ENCODE measurements at places on chromosomes 6 and 20.

DNA sequence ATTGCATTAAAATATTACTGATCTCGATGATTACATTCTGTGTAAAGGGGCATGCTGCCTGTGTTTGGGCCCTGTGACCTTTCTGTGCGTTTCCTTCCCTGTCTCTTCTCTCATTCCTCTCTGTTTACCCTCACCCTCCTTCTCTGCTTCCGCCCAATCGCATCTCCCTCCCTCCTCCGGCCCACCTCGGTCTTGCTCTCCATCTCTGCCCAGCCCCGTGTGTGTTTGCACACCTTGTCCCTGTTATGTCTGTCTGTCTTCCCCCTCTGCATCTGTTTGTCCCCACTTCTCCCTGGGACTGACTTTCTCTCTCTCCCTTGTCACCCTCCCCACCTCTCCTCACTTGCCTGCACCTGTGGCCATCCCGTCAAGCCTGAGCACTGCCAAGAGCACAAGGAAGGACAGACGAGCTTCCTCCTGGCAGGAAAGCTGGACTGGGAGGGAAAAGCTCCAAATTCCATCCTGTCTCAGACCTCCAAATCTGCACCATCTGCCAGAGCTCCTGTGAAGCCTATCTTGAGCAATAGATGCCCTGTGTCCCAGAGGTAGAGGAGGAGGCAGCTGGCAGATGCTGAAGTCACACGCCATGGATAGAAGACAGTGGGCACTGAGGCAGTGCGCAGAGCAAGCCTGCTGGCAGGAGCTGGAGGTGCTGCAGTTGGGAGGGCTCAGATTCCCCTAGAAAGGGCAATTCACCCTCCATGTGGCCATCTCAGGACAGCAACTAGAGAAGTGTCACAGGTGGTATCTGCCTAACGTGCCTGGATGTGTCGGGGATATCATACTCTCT is 172.3 kb downstream of the PTPRT start:
- DNase-seq: no peak

DNA sequence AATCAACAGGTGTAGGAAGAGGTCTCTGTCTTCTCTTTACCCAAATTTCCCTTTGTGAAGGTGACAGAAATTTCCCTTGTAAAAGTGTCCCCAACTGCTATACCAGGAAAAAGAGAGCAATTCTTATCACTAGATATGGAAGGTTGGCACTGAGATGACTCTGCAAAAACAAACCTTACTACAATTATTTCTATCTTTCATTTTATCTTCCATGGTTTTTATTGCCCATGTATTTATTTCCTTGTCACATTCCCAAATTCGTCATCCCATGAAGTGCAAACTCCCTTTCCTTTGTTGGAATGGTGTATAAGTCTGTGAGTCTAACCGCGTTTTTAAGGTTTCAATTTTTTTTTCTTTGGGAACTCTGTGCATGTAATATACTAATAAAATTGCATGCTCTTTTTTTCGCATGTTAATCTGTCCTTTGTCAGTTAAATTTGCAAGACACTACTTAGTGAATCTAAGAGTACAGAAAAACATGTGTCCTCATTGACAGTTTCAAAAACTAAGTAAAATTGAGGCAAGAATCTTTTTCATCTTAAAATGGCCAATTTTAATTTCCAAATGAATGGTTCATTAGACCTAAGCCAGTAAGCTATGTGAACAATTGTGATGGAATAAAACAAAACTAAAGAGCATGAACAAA is 35.4 kb upstream of the HFE start:
- DNase-seq: no peak

DNA sequence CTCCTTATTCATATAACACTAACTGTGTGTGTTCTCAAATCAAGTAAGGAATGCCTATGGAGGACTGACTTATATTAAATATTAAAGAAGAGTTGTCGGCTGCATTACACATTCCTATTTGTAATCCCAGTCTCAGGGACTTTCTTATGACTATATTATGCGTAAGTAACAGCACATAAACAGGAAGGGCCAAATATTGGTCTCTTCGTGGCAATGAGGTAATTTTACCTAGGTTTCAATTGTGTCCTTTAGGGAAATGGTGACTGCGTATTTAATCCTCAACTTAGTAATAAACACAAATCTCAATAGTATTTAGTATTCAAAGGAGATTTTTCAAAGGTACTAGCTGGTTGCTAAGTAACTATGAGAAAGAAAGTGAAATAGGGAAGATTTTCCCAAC is 22.8 kb upstream of the EPM2A start:
- no peak for DNase-seq

- DNase-seq: no peak
Observed at GRCh38 chr6:35294308-35294945, 3.2 kb upstream of the DEF6 start.

- DNase-seq: no peak
Observed at GRCh38 chr6:20352346-20352745, 49.3 kb upstream of the E2F3 start.

DNA sequence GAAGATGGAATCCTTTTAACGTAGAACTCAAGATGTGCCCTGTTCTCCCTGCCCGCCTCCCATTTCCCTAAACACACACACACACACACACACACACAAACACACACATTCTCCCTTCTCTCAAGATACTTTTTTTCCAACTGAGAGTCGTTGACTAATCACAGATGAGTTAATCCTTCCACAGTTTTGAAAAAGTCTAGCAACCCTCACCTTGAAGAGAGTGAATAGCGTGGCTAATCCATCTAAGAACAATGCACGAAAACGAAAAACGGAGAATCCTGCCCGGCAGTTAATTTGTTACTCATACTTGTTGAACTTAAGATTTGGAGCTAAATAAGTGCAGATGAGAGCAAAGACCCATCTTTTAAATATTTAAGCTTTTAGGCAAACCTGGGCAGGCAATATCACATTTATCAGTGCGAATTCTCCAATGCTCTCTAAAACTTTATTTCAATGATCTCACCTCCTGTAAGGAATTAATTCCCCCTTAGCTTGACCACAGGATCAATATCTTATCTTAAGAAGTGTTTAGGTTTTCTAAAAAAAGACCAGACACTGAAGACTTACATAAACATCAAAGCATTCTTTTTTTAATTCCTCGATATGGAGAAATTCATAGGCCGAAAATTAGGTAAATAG is 1.1 kb downstream of the AGPAT4 start:
- DNase-seq: no peak

- no peak for DNase-seq
Observed at GRCh38 chr6:49552596-49552995, 2.1 kb downstream of the C6orf141 start.

DNA sequence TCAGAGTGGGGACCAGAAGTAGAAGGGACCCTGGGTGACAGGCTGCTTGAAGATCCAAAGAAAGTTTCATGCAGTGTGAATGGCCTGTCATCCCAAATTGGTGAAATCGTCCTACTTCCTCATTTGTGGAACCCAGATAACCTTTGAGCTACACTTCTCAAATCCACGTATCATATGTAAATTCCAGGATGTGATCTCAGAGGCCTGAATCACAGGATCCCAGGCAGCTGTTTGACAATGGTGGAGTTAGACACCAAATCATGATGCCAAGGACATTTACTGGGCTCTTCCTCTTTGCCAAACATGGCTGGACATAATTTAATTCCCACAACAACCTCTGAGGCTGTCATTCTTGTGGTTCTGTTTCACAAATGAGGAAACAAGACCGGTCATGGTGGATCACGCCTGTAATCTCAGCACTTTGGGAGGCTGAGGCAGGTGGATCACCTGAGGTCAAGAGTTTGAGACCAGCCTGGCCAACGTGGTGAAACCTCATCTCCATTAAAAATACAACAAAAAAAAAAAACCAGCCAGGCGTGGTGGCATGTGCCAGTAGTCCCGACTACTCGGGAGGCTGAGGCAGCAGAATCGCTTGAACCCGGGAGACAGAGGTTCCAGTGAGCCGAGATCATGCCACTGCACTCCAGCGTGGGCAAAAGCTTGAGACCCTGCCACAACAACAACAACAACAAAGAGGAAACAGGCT is 39.9 kb upstream of the TTPAL start:
- no peak for DNase-seq

DNA sequence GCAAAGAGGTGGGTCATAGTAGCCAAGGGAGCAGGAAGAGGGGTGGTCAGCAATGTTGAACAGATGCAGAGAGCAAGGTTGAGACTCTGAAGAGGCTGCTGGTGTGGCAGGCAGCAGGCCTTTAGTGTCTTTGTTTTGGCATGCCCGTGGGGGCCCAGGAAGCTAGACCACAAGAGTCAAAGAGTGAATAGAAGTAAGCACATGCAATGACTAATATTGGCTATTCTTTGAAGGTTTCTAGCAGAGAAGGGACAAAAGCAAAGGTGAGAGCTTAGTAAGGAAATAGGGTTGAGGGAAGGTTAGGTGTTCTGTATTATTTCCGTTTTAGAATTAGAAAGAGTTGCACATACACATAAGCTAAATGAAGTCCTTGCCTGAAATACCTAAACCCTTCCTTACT is 18.8 kb downstream of the TDRD6 start:
- no peak for DNase-seq

GRCh38 chr6:36335465-36336207 is 1.1 kb downstream of the BNIP5 start:
- DNase-seq: no peak

GRCh38 chr6:25296217-25296905 is 17.2 kb downstream of the CARMIL1 start:
- DNase-seq: no peak

DNA sequence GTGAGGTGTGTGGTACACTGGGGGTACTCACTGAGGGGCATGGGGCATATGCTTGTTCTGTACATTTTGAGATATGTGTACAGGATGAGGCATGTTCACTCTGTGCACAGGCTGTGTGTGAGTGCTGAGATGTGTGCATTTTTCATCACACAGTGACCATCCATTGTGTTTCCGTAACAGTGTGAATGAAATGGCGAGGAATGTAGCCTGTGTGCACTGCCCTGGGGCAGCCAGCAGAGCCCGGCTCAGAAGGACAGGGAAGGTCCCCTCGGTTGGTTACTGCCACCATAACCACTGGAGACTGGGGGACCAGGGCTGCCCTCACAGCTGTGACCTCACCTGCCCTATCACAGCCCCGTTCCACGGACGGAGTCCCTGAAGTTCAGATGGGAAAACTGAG is 106.2 kb upstream of the MYL9 start:
- DNase-seq: no peak

DNA sequence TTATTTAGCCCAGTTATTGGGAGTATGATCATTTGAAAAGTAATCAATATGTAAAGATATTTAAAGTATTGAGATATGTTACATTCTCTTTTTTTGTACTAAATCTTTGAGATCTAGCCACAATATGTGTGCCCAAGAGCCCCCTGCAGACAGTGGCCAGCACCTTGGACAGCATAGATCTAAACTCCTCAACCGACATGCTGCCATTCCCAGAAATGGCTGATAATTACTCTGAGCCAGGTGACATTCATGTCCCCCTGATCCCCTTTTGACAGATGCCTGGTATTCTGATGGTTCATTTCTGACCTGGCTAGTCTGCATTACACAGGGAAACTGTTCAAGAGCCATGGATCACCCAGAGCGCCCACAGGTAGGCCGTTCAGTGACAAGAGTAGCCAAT is 177.1 kb downstream of the ZDHHC14 start:
- DNase-seq: no peak

- DNase-seq: no peak
Observed at GRCh38 chr20:10282979-10283456, 64.4 kb downstream of the SNAP25 start.

GRCh38 chr6:1662534-1662933 is 52.8 kb downstream of the FOXC1 start:
- DNase-seq: no peak

Measured in activated CD8-positive, alpha-beta memory T cell treated with anti-CD3 and anti-CD28 coated beads for 1 hour (primary cell).